ENCODE measurements at places on chromosomes 7 and 10.

DNA sequence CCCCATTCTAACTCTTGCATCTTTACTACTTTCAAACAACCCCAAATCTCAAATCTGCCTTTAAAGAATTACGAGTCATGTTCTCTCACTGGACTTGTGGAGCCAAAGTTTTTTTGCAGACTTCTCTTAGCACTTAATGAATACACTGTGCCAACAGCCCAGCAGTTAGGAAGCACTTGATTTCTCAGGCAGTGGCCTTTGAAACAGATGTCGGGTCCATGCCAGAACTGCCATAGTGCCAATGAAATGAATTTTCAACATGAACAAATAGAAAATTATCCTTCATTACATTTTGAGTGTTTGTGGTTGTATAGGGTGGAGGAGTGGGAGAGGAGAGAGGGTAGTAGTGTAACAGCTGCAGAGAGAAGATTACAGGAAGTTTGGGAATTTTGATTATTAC lies 5.9 kb downstream of the BORCS7 start:
- no peak for DNase-seq

DNA sequence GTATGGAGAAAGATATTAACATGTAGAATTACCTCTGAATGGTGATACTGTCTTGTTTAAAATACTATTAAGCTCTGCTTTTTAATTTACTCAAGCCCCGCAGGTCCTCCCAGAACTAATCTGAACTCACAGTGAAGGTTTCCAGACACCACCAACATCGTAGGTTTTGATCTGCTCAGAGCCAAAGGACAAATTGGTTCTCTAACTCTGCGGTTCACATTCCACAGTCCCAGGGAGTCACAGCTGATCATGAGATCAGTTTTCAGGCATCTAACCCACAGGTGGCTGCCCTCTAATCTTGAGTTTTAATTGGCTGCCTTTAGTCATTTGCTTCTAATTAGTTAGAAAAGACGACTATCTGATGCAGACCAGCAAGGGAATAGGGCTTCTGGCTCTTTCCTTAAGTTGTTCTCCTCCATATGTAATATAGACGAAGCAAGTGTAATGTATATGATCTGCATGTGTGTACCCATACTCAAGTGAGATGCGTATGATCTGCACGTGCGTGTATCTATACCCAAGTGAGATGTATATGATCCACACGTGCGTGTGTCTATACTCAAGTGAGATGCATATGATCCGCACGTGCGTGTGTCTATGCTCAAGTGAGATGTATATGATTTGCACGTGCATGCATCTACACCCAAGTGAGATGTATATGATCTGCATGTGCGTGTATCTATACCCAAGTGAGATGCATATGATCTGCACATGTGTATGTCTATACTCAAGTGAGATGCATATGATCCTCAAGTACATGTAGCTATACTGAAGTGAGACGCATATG lies 331.5 kb upstream of the NPVF start:
- no peak for DNase-seq

DNA sequence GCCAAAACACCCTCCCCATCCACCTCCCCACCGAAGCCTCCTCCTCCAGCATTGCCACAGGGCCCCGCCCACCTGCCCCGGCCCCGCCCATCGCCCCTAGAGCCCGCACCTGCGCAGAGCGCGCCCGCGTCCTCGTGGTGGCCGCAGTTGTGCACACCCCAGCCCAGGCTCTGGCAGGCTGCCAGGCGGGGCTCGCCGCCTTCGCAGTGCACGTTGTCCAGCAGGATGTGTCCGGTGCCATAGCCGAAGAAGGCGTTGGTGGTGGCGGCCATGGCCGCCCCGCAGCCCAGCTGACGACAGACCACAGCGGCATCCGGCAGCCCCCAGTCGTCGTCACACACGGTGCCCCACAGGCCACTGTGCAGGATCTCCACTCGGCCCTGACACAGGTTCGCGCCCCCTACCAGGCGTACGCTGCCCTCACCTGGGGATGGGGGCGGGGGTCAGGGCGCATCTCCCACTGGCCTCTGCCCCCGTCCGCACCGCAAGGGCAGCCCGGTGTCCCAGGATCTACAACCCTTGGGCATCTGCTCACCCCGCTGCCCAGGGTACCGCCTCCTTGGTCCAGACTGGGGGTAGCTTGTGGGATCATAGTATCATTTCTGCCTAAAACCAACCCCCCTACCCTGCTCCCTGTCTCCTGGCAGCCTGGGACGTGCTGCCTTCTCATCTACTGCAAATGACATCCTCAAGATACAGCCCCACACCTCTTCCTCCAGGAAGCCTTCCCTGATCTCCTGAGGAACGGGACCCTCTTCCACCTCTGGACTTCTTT lies 11.9 kb downstream of the SSC4D start:
- peak; percentile 75 for DNase-seq

- DNase-seq: peak; percentile 49
These were observed 1085.5 kb downstream of the SORCS1 start for GRCh38 chr10:106078895-106079576.

- no peak for DNase-seq
These were observed 72.2 kb upstream of the COL13A1 start for GRCh38 chr10:69729326-69730048.

- DNase-seq: no peak
These were observed 133.5 kb upstream of the PRSS58 start for GRCh38 chr7:142391191-142391992.

DNA sequence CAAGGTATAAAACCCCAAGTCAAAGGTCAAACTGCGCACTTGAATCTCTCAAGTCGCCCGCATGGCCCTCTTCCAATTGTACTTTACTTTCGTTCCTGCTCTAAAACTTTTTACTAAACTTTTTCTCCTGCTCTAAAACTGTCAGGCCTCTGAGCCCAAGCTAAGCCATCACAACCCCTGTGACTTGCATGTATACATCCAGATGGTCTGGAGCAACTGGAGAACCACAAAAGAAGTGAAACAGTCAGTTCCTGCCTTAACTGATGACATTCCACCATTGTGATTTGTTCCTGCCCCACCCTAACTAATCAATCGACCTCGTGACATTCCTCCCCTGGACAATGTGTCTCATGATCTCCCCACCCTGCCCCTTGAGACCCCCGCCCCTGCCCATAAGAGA lies 35.6 kb upstream of the PIK3CG start:
- no peak for DNase-seq

GRCh38 chr10:22479419-22479818 lies 134.1 kb downstream of the SPAG6 start:
- DNase-seq: no peak

DNA sequence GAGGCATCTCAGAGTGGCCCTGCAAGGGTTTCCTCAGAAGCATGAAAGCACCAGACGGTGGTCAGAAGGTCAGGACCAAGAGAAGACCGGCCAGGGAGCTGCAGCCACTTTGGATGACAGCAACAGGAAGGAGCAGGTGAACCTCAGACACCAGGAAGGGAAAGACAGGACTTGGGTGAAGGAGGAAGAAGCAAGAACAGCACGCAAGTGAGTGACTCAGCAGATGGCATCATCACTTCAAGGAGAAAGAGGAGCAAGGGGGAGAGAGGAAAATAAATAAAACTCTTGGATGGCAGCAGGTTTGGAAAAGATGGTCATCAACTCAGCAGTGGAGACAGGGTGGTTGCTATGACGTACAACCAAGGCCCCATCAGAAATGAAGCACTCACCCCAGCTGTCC lies 31.6 kb downstream of the NCAPG2 start:
- DNase-seq: peak; percentile 64

- DNase-seq: no peak
These were observed 227.7 kb downstream of the KCNMA1 start for GRCh38 chr10:77409697-77410471.

DNA sequence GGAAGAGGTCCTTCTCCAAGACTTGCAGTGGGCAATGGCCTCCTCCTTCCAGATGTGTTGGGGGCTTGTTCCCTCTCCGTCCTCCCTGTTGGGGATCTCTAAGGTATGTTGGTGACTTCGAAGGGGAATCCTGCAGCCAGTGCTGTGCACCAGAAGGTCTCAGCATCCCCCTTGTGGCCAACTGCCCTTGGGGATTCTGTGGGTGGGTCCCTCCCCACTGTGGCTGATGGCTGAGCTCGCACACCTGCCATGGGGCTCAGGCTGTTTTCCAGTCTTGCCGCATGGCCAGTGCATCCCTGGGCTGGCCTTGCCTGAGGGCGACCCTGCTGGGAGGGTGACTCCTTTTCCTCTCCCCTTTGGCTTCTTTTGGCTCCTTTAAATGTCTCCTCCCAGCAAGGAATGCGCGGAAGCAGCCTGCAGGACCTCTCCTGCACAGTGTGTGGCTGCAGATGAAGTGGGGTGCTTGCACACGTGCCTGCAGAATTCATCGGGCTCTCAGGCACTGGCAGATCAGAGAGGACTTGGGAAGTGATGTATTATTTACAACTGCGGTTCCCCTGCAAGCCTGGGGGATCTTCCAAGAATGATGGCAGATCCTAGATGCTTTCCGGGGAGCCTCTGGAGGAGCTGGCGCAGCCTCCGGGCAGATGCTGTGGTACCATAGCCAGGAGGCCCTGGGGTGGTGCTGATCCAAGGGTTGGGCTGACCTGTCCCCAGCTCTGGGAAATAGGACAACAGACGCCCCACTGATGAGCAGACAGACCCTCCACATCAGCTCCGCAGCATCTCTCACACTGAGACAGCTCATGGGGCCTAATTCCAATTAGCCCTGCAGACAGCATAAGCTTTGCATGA lies 410.0 kb downstream of the TCERG1L start:
- DNase-seq: no peak

DNA sequence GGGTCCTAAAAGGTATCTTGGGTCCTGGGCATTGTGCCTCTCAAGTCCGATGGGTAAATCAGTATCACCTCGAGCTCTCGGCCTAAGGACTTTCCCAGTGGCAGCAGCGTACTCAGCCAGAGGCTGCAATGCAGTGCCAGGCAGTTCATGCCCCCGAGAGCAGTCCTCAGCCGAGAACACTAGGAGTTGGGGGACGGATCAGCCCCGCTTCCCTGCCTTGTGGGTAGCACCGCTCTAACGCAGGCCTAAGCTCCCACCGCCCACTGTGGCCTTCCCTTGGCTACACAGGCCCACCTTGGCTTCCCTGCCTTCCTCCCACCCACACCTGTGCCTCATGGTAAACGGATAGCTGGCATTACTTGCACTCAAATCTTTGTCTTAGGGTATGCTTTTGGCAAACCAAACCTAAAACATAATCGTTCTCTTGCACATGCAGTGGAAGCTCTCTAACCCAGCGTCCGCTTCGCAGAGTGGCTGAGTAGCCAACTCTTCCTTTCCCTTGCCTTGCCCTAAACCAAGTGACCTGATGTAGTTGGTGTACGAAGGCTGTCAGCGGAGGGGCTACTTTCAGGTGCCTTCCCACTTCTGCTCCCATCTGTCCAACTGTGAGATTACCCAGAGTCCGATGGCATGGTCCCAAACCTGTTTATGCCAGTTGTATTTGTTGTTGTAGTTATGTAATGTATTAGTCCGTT lies 73.2 kb upstream of the CHST15 start:
- no peak for DNase-seq

DNA sequence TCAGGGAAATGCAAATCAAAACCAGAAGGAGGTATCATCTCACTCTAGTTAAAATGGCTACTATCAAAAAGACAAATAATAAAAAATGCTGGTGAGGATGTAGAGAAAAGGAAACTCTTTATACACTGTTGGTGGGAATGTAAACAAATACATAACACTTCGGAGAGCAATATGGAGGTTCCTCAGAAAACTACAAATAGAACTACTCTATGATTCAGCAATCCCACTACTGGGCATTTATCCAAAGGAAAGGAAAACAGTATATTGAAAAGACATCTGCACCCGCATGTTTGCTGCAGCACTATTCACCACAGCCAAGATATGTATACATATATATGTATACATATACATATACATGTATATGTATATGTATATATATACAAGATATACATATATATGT lies 94.2 kb downstream of the C10orf90 start:
- no peak for DNase-seq

GRCh38 chr7:98703916-98704315 lies 86.8 kb downstream of the NPTX2 start:
- no peak for DNase-seq

GRCh38 chr7:94374231-94374630 lies 20.5 kb upstream of the COL1A2 start:
- DNase-seq: no peak

DNA sequence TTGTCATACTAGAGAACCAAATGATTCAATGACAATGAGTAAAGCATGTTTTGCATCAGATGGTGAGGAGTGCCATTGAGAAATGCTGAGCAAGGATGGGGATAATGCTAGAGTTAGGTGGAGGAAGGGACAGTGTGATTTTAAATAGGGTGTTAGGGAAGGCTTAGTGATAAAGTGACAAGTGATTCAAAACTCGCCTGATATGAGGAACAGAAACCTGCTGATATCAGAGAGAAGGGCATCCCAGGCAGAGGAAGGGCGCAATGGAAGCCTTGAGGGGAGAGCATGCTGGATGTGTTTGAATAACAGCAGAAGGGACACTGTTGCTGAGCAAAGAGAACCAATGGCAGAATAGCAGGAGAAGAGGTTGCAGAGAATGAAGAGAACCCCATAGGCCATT lies 196.2 kb downstream of the NRG3 start:
- DNase-seq: no peak

GRCh38 chr7:24967696-24968095 lies 12.3 kb downstream of the OSBPL3 start:
- no peak for DNase-seq

DNA sequence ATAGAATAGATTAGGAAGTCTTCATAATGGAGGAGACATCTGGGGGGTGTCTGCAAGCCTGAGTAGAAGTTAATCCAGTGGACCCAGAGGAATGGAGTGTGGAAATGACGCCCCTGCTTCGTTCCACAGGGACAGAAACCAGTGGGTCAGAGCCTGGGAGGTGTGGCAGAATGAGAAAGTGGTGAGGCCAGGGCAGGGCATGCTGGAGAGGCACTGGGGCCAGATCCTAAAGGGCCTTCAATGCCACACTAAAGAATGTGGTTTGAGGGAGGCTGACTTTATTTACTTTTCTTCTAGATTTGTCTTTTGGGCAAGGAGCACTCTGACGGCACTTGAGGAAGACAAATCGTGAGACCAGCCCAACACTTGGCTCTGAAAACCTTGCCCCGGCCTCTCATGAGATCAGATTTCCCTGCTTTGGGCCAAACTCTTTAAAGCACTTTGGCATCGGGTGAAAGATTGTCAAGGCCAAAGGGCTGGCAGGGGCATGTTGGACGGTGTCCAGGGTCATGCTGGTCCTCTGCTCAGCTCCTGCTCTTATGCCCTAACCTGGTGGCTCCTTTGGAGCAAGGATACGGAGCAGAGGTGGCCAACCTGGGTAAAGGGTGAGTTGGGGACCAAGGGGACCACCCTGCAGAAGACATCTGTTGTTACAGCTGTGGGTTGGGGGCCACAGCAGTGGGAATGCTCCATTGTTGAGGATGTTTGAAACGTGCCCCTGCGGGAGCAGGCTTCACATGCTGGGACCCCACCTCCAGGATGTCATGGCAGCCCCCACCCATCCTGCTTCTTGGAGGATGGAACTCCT lies 157.0 kb upstream of the ZMIZ1 start:
- no peak for DNase-seq

DNA sequence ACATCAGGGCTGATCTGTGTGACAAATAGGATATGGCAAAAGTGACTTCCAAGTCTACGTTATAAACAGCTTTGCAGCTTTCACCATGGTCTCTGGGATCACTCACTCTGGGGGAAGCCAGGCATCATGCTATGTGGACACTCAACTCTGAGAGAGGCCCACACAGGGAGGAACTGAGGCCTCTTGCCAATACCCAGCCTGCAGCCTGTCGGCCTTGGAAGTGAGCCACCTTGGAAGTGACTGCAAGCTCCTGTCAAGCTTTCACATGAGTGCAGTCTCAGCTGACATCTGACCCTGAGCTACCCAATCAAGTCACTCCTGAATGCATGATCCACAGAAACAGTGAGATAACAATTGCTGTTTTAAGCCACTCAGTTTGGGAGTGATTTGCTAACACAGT lies 56.5 kb downstream of the MMRN2 start:
- no peak for DNase-seq

- DNase-seq: peak; percentile 32
These were observed 89.3 kb downstream of the MKI67 start for GRCh38 chr10:128036746-128037543.
